Stimulated activated CD4-positive, alpha-beta T cell treated with anti-CD3 and anti-CD28 coated beads, Interleukin-1b, Interleukin-23, amount 100 ng/mL, for 4 hours (primary cell): ENCODE measurements at places on chromosomes 11 and 22.

- peak; percentile 86 for DNase-seq
Observed at GRCh38 chr11:14904745-14905103, 12.7 kb upstream of the CYP2R1 start.

DNA sequence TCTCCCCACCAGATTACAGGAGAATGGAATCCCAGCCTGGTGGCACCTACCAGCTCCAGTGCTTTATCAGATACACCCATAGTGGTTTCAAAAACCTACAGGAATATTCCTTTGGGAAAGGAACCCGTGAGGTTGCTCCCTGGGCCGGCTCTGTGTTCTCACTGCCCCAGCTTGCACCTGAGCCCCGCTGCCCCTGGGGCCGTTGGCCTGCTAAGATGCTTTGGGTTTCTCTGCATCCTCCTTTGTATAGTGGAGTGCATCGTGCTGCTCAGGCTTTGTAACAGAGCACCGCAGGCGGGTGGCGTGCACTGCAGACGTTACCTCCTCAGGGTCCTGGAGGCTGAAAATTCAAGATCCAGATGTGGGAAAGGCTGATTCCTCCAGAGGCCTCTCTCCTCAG lies 414.1 kb downstream of the BRD1 start:
- no peak for DNase-seq

GRCh38 chr22:23829845-23830372 lies 8.9 kb downstream of the DERL3 start:
- DNase-seq, result no peak

DNA sequence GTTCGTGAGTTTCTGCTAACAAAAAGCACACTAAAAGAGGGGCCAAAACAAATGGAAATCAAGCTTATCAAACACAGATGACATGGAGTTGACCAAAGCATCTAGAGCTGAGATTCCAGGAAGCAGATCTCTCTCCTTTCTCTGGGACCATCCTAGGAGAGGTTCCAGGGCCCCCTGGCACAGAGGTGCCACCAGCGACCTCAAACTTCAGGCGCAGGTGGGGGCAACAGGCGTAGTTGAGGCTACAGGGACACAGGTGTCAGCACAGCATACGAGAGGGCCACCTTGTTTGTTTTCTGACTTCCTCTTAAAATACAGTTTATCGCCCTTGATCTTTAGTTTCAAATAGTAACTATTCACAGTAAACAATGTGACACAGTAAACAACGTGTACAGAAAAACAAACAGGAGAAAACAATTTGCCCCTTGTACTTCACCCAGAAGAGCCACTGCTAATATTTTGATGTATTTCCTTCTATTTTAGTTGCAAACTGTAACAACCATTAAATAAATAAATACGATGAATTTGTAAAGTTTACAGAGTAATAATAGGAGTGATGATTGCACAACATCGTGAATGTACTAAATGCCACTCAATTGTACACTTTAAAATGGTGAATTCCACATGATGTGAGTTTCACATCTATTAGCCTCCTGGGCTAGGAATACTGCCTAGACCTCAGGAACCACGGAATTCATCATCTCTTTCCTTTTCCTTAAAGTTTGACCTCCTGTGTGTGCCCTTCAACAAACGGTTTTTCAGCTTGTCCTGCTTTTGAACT lies 52.2 kb downstream of the IGLL5 start:
- no peak for DNase-seq

DNA sequence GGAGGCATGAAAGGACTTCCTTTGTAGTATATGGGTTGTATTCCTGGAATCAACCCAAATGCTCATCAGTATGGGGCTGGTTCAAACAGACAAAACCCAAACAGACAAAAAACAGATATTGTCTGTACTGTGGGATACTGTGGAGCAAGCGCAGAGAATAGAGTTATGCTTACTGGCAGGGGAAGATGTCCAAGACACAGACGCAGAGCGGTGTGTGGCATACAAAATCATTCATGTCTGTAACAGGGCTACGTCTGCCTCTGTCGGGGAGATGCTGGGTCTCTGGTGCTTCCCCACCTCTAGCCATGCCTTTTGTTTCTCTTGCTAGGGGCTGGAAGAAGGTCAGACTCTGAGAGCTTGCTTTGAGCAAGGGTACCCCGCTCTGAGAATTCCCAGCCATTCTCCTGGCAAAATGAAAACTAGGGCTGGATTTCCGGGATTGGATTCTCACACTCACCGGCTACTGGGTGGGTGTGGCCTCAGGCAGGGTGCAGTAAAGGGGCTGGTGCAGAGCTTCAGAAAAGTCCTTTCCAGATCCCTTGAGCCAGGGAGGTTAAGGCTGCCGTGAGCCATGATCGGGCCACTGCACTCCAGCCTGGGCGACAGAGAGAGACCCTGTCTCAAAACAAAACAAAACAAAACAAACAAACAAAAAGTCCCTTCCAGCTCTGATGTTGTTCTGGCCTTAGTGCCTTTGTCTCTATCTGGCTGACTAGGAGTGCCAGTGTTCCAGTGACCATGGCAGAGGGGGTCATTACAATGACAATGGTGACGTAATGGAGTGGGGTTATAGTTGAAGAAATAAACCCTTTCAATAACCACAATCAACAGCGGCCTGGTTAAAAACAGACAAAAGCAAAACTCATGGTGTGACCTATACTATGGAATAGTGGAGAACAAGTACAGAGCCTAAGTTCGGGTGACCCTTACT lies 2.9 kb upstream of the ABCC8 start:
- DNase-seq, result no peak

DNA sequence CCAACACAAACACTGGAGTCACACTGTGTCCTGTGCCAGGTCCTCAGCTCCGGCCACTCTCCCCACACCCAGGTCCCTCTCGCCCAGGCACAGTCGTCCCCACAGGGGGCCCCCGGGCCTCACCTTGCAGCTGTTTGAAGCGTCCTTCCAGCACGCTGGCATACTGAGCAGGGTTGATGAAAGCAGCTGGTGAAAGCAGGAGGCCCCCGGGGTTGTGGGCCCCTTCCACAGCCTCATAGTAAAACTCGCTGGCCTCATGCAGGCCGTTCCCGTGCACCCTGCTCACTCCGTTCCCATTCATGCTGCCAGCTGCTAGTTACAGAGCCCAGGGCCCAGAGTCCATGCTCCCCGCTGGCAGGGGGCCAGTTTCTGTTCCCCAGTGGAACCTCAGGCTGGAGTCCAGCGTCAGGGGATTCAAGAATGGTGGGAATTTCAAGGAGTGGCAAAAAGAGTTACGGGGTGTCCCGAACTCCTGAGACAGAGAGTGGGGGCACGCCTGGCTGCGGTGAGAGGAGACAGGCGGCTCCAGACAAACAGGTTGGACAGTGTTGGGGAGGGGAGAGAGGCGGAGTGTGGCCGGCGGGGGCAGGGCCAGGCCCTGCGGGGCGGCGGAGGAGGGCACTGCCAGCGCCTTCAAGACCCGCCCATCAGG lies 10.6 kb downstream of the SPTBN2 start:
- DNase-seq, result no peak

- no peak for DNase-seq
Observed at GRCh38 chr11:111370902-111371578, 8.0 kb downstream of the POU2AF1 start.

- no peak for DNase-seq
Observed at GRCh38 chr11:123384116-123384515, 46.0 kb upstream of the GRAMD1B start.
